ENCODE measurements at places on chromosomes 4 and X.

- DNase-seq = no peak
Observed at GRCh38 chr4:165077034-165077578, 23.4 kb downstream of the TRIM75 start.

DNA sequence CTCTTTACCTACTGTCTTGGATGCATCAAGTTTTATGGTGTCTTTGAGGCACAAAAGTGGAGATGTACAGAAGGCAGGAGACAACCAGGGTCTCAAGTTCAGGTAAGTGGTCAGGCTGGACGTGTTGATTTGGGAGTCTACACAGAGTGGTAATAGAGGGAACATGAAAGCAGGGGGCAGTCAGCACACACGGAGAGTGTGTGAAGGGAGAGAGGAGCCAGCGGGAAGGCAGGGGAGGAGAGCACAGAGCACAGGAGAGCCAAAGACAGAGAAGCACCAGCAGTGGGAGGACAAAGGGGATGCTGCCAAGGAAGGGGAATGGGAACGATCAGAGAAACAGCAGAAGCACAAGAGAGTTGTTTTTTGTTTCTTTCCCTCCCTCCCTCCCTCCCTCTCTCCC is 32.9 kb downstream of the TMEM150C start:
- no peak for DNase-seq

DNA sequence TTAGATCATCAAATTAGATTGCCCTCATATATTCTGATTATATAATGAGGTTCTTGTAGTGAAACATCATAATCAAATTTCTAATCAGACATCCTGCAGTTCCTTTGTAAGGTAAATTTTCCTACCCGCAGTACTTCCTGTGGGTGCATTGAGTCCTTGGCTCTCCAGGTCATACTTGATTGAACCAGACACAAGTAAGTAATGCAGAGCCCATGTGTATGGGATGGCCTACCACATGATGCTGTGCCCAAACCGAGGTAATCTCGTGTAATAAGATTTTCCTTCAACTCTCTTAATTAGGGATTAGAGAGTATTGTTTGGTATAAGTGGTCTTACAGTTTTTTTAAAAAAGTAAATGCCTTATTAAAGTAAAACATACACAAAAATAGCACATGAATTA is 1841.8 kb downstream of the PCDH7 start:
- DNase-seq = no peak

GRCh38 chr4:14392378-14392777 is 609.9 kb upstream of the CPEB2 start:
- no peak for DNase-seq

- no peak for DNase-seq
Observed at GRCh38 chr4:56658528-56658927, 22.6 kb downstream of the HOPX start.

DNA sequence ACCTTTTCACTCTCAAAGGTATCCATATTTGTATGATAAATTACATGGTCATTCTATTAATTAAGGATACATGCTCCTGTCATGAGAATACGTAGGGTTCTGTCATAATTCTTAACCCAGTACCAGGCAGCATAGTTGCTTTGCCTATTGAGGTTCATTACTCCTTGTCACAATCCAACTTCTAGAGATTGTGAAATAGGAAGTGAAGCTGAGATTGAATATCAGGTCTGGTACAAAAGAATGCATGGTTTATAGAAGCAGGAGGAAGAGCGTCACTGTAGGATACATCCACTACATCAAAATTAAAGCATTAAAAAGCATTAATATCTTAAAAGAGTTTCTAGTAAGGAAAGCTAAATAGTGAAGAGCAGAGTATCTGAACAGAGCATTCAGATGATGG is 647.0 kb downstream of the IQCM start:
- DNase-seq = no peak

DNA sequence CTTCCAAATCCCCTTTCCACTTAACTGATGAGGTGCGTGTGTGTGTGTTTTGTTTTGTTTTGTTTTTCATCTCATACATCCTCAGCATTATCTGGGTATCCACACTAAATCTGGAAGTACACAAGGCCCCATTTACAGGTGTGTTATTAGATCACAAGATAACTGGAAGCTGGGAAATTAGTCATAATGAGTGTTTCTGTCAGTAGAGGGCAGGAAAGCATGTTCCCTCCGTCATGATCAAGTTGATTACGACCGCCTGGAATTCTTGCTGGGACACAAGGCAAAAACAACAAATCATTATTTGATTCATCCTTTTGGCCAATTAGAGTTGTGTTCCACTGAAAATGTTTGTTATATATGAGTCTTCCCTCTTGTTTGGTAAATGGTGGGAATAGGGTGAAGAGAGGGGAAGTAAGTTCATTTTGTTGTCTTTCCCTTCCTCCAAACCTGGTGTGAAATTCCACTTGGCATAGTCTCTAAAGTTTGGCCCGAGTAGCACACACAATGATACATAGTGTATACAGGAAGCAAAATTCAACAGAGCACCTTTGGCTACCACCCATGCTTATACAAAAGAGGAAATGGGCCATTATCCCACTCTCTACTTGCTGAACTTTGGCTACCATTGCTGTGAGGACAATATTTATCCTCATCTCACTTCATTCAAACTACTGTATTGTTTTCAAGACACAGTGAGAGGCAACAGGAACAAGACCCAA is 33.3 kb upstream of the TLL1 start:
- no peak for DNase-seq

DNA sequence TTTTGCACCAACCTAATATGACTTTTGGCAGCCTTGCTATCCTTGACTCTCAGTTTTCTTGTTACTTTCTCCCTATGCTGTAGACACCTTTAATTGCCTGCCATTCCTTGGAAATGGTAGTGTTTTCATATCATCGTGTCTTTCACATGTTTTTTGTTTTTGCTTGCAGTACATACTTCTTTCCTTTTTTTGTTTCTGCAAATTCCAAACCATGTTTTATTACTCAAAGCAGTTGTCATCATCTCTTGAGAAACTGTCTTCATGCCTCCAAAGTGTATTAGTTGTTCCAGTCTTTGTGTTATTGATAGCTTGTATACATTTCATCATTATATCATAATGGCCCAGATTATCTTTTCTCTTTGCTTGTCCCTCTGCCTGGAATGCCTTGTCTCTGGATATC is 57.1 kb downstream of the PDLIM5 start:
- no peak for DNase-seq

- no peak for DNase-seq
Observed at GRCh38 chrX:110245011-110245410, 72.9 kb downstream of the AMMECR1 start.

GRCh38 chr4:123661080-123661737 is 264.6 kb downstream of the SPRY1 start:
- no peak for DNase-seq

Measured in stimulated activated CD8-positive, alpha-beta memory T cell treated with anti-CD3 and anti-CD28 coated beads, Interleukin-15, amount 100 ng/mL, for 48 hours (primary cell).